Cerebellar nuclear complex (tissue), 1 donor: ENCODE measurements at places on chromosomes 7 and 10.

- DNase-seq = no peak
These were observed 199.4 kb upstream of the TCF7L2 start for GRCh38 chr10:112750427-112751167.

DNA sequence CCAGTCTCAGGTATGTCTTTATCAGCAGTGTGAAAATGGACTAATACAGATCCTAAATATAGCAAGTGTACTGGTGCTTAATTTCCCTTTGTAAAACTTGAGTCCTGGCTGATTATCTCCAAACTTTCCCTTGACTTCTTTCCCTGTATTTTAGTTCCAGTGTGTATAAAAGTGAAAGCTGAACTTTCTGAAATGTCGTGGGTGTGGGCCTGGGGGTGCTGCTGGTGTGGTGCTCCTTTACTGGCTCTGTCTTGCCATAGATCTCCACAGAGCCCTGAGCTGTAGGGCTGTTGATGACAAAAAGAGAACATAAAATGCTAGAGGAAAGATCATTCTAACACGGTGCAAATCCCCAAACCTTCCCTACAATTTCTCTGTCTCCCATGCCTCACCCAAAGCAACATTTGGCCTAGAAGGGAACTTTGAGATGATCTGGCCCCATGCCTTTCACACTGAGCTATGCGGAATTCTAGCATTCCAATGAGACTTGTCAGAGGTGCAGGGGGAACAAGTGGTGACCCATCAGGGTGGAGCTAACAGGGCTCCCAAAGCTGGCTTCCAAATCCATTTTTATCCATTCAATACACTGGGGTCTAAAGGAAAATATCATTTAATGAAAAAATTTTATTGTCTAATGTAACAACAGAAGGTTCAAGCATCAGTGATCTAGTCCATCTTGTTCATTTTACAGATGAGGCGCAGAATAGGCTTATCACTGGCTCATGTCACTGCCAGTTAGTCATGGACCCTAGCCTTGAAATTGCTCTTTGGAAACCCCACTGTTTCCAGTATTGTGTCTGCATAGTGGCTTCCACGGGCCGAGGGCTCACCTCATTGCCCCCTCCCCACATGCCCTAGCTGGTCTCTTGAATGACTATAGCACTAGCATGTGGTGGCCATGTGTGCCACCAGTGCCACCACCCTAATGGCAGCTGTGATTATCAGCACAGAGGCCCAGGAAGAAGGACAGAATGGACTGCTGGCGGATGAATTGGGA, 1000.9 kb downstream of the LRMDA start:
- no peak for DNase-seq

- no peak for DNase-seq
These were observed 13.5 kb downstream of the ESYT2 start for GRCh38 chr7:158815800-158816128.

DNA sequence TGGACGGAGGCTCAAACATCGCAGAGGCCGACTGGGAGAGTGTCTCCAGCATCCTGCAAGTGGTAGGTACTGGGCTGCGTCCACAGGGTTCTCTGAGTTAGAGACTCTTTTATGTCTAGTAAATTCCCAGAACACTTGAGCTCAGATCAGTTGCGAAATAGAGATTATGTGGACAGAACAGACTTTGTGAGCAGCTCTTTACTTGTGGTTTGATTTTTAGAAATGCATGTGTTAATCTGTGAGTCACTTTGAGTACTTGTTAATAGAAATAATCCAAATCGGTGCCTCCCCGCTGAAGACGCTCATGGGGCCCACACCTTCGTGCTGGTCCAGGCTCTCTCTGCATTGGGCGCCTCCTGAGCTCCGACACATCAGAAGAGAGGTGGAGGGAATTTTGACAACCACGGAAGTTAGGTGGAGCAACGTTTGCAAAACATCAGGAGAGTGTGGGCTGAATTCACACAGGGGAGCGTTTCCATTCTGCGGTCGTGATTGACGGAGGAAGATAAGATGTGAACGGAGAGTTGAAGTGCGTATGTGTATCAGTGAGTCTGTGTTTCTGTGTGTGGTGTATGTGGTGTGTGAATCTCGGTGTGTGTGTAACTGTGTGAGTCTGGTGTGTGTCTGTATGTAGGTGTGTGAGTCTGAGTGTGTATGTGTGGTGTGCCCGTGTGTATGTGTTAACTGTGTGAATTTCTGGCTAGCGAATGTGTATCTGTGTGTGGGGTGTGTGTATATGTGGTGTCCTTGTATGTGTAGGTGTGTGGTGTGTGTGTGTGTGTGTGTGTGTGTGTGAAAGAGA, 32.1 kb downstream of the PFKP start:
- DNase-seq = no peak

- no peak for DNase-seq
These were observed 7.4 kb upstream of the SMIM30 start for GRCh38 chr7:113125728-113126127.

- DNase-seq = no peak
These were observed 23.9 kb downstream of the SCD start for GRCh38 chr10:100370714-100371481.
